ENCODE measurements at places on chromosomes 11 and 22.

DNA sequence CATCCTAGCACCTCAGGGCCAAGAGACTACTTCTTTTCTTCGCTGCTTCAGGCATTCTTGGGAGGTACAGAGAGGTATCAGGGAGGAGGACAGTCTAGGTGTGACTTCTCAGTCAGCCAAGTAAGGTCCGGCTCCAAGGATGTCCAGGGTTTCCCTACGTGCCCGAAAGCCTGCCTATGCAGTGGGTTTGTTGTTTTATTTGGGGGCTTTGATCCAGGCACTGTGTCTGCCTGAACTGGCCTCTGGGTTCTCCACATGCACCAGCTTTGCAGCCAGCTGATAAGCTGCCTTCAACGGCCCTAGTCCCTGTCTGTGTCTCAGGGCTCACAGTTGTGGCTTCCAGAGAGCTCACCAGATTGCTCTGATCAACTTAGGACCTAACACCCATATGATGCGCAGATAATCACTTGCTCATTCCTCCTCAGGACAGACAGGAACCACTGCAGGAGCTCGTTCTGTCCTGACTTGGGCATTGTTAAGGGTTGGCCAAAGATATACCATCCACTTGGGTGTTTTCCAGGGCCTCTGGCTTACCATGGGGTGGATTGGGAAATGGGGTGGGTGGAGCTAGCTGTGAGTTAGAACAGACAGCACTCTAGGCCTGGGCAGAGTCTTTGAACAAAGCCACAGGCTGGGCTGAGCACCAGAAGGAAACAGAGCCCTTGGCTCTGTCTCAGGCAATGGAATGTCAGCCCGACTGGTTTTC, 45.5 kb upstream of the CRYBB3 start:
- no peaks in the 10 kb centered on the region for H3K4me1 ChIP-seq
- H3K27ac ChIP-seq: no peak overlapping the region
- H3K4me3 ChIP-seq: no peak overlapping the region
- peaks cover 3% of the 10 kb centered on the region for H3K27me3 ChIP-seq
- no peak for DNase-seq

GRCh38 chr11:22130462-22131053, 62.3 kb upstream of the ANO5 start:
- H3K27me3 ChIP-seq: no peaks in the 10 kb centered on the region
- DNase-seq: no peak
- H3K4me1 ChIP-seq: no peaks in the 10 kb centered on the region

DNA sequence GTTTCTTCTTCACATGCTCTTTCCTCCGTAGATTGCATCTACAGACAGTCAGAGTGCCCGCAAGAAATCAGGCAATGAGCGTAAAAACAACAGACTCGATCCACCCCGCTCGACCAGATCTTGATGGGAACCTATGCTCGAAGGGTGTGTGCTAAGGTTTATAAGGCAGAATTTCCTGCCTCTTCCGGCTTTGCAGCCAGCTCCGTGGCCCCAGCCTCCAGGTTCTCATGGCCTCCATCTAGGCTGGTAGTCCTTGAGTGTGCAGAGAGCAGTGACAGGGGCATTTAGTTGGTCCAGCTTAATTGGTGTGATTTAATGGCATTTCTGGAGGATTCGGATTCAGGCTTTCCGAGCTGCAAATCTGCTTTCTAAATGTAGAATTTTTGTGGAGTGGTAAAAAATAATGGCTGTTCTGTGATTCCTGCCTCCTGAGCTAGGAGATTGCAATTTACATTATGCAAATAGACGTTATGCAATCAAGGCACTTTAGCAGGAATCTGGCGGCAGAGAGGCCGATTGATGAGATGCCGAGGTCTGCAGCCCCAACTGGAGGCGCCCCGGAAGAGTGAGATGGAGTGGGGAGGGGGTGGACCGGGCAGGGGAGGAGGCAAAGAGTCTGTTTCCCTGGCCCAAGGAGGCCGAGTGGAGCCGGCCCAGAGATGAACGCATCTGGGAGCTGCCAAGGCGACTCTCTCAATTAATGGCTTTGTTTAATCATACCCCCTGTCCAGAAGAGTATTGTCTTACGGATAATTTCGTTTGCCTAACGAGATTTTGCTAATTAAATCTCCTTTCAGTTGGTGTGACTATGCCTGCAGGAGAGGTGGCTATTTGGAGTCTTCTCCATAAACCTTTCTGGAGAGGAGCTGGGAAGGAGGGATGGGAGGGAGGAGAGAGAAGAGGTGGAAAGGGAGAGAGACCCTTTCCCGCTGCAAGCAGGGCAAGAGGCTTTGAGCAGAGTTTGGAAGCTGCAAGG, 75.3 kb downstream of the PKNOX2 start:
- no peak overlapping the region for H3K4me3 ChIP-seq
- peaks cover 12% of the 10 kb centered on the region for H3K27me3 ChIP-seq
- DNase-seq: no peak
- H3K36me3 ChIP-seq: no peaks in the 10 kb centered on the region

GRCh38 chr11:33900159-33900840, 8.4 kb upstream of the LMO2 start:
- no peak for DNase-seq
- no peaks in the 10 kb centered on the region for H3K36me3 ChIP-seq
- H3K27me3 ChIP-seq: no peaks in the 10 kb centered on the region
- peak overlapping the region; percentile 9 for H3K4me3 ChIP-seq
- peak overlapping the region; percentile 64 for H3K27ac ChIP-seq
- peaks cover 44% of the 10 kb centered on the region for H3K4me1 ChIP-seq

DNA sequence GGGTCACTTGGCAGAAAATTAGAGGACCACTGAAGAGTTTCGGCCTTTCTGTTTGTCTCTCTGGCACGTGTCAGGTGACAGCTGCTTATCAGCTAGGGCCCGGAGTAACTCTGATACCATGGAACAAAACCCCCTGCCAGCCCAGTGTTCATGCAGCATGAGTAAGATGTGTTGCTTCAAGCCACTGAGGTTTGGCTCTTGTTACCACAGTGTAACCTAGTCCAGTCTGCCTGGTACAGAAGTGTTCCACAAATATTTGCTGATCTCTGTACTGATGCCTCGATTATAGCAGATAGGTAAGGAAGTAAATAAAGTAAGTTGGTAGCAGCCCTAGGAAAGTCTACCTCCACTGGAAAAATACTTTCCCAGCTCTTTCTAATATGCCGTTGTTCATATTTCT, 20.5 kb upstream of the ETS1 start:
- H3K27me3 ChIP-seq: no peaks in the 10 kb centered on the region
- peak overlapping the region; percentile 94 for H3K27ac ChIP-seq
- peaks cover 95% of the 10 kb centered on the region for H3K4me1 ChIP-seq

- H3K4me1 ChIP-seq: peaks cover 48% of the 10 kb centered on the region
- H3K27ac ChIP-seq: peak overlapping the region; percentile 68
- no peak for DNase-seq
- H3K4me3 ChIP-seq: peak overlapping the region; percentile 49
- H3K36me3 ChIP-seq: peaks cover 6% of the 10 kb centered on the region
Observed at GRCh38 chr11:78336877-78337553, 80.6 kb downstream of the GAB2 start.

GRCh38 chr11:61912991-61913698, 4.2 kb downstream of the RAB3IL1 start:
- no peak overlapping the region for H3K27ac ChIP-seq
- peaks cover 6% of the 10 kb centered on the region for H3K4me1 ChIP-seq
- H3K27me3 ChIP-seq: peaks cover 30% of the 10 kb centered on the region
- no peaks in the 10 kb centered on the region for H3K36me3 ChIP-seq

DNA sequence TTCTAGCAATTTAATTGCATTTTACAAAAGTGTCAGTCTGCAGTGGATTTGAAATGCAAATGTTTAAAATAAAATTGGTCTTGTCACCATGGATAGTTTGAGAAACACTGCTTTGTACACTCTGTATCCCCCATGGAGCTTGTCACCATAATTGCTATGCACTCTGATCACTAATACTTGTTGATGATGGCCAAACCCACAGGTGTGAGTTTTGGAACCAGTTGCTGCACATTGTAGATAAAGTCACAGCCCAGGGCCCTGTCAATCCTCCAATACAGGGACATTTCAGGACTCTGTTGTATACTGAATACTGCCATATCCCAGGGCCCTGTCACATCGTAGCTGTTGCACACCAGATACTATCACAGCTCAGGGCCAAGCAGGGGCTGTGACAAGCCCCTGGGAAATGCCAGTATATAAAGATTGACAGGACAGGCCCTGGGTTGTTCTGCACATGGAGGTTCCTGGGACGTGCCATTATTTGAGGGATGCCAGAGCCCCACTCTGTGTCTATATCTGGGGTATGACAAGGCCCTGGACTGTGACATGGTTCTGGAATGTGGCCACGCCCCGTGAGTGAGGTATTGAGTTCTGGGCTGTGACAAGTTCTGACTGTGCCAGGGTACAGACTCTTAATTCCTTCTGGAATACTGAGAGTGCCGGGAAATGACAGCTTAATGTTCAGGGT, 27.9 kb upstream of the SMPD1 start:
- H3K4me1 ChIP-seq: no peaks in the 10 kb centered on the region
- no peak overlapping the region for H3K4me3 ChIP-seq
- no peaks in the 10 kb centered on the region for H3K36me3 ChIP-seq
- DNase-seq: no peak
- no peaks in the 10 kb centered on the region for H3K27me3 ChIP-seq

DNA sequence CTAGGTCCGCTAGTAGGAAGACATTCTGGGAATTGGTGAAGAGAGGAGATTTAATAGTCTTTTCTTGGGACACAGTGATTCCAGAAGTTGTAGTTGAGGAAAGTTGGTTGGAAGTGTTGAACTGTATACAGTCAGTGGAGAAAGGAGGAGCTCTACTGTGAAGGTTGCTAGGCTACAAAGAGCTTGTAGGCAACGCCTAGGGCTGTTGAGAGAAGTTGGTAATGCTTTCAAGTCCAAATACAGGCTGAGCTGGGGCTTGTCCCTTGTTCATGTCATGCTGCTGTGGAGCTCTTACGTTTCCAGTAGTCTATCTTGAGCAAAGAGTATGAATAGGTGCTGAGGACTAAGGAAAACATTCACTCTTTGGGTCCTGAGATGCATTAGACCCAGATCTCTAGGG, 1.1 kb downstream of the TBCEL start:
- no peak for DNase-seq
- no peak overlapping the region for H3K27ac ChIP-seq
- H3K27me3 ChIP-seq: peaks cover 8% of the 10 kb centered on the region
- peaks cover 24% of the 10 kb centered on the region for H3K4me1 ChIP-seq
- peak overlapping the region; percentile 90 for H3K4me3 ChIP-seq
- peaks cover 3% of the 10 kb centered on the region for H3K36me3 ChIP-seq

DNA sequence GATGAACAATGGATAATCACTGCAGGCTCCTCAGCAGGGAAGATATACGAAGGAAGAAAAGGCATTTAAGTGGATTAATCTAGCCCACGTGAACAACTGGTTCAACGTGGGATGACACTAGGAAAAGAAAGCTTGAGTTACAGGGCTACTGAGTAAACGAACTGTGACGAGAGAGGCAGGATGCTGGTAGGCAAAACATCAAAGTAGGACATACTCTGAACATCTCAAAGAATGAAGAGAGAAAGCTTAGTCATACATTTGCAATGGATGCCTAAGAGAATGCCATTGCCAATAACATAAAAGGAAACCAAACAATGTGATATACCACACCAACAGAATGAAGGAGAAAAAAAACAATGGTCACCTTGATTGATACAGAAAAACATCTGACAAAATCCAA, 12.9 kb downstream of the USP28 start:
- no peak for DNase-seq
- H3K4me1 ChIP-seq: peaks cover 38% of the 10 kb centered on the region
- H3K27me3 ChIP-seq: no peaks in the 10 kb centered on the region

GRCh38 chr11:87198266-87198881, 160.6 kb downstream of the TMEM135 start:
- H3K4me3 ChIP-seq: no peak overlapping the region
- no peak for DNase-seq
- no peaks in the 10 kb centered on the region for H3K36me3 ChIP-seq
- H3K27me3 ChIP-seq: no peaks in the 10 kb centered on the region
- no peak overlapping the region for H3K27ac ChIP-seq

DNA sequence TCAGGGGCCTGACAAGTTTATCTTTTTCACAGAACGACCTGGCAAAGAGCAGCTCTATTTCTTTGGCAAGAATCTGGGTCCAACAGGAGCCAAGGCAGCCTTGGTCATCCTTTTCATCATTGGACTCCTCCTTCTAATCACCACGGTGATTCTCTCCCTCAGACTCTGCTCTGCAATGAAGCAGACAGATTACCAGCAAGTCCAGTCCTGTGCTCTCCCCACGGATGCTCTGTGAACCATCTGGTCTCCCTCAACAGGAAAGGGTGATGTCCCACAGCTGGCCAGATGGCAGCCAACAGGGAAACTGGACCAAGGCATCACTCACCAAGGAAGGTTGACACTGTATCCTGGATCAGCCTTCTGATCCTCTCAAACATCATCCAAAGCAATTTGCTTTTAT, 17.0 kb upstream of the PANX1 start:
- H3K27me3 ChIP-seq: peaks cover 2% of the 10 kb centered on the region
- H3K36me3 ChIP-seq: no peaks in the 10 kb centered on the region
- no peak for DNase-seq
- no peak overlapping the region for H3K4me3 ChIP-seq
- no peak overlapping the region for H3K27ac ChIP-seq

DNA sequence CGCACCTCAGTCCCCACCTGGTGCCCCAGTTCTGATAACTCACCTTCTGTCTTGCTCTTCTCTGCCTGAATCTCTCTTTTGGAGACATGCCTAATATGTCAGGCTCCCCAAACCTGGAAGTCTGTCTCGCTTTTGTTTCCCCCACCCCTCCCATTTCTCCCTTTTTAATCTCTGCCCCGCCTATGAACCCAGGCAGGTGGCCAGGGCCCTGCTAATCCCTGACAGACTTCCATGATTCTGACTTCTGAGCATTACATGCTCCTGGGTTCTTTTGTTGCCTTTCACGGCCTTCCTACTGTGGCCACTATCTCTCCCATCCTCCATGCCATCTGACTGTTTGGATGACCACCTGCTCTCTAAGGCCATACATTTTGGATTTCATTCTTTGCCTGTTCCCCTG, 1120.9 kb upstream of the CCDC90B start:
- DNase-seq: no peak
- no peaks in the 10 kb centered on the region for H3K36me3 ChIP-seq
- H3K27me3 ChIP-seq: peaks cover 3% of the 10 kb centered on the region
- no peak overlapping the region for H3K27ac ChIP-seq
- no peak overlapping the region for H3K4me3 ChIP-seq
- no peaks in the 10 kb centered on the region for H3K4me1 ChIP-seq

DNA sequence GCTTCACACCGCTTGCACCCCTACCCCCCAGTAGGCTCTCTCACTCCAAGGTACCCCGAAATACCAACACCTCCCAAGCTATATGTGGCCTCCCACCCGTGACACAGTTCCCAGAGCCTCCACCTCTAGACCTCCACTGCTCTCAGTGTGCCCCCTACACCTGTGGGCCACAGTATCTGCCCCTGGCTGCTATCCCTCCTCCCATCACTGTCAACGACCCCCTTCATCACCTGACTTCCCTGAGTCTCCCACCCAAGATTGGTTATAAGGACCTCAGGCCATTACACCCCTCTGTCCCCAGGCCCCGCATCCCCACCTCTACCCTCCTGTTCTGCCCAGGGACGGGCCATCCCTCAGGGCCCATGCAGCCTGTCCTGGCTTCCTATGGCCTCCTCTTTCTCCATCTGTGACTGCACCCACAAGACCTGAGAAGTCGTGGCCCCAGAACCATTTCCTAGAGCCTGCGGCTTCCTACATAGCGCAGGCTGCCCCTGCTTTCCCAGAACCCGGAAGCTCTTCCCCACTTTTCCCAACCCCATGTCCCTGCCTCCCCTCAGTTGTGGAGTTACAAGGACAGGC, 734 bp downstream of the ACR start:
- no peak overlapping the region for H3K27ac ChIP-seq
- H3K4me1 ChIP-seq: no peaks in the 10 kb centered on the region
- DNase-seq: no peak
- H3K36me3 ChIP-seq: no peaks in the 10 kb centered on the region
